ENCODE measurements at places on chromosomes 16 and 17. TPM values are rescaled to one million over a fixed set of nuclear protein-coding genes. Genes with fewer than 3 reads are reported as not detected.

Gene KRTAP4-1
- total RNA-seq = not detected

Gene TMC5
- 113 TPM for total RNA-seq

Gene PRR15L
- 259 TPM for total RNA-seq

Gene GAS2L2
- total RNA-seq = 0.15 TPM

Gene GALR2
- total RNA-seq = 0.49 TPM

- no peak for DNase-seq
Measured at GRCh38 chr17:44738214-44738906, 20.4 kb upstream of the ADAM11 start.

DNA sequence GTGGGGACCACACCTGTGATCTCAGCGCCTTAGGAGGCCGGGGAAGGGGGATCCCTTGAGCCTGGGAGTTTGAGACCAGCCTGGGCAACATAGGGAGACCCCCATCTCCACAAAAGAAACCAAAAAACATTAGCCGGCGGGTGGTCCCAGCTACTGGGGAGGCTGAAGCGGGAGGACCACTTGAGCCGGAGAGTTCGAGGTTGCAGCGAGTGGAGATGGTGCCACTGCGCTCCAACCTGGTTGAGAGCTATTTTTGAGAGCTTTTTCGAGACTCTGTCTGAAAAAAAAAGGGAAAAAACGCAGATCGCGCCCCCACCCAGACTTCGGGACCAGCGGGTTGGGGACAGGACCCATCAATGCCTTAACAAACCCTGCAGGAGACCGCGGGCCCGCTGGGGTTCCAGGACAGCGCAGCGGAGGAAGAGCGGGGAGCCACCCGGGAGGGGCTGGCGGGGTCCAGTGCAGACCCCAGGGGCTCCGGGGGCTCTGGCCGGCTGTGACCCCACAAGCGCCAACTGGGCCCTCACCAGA lies 762 bp upstream of the BAIAP3 start:
- no peak for DNase-seq

DNA sequence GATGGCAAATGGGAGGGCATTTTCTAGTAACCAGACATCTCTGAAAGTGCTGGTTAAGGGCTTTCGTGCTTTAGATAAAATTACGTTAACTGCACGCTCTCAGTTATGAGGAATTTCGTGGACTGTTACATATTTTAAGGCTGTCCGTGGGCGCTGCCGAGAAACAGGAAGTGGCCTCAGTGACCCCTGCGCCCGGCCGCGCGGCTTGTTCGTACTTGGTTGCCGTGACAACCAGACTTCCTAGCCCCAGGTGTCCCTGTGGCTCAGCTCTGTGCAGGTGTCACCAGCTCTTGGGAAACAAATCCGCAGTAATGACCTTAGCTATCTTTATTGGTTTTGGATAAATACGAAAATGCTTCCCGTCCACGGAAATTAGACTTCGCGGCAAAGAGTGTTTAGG lies 52.7 kb downstream of the LMF1 start:
- DNase-seq = peak; percentile 46

GRCh38 chr16:72409423-72409822 lies 237.5 kb upstream of the PMFBP1 start:
- no peak for DNase-seq

- no peak for DNase-seq
Measured at GRCh38 chr16:69535123-69536050, 30.4 kb upstream of the NFAT5 start.

DNA sequence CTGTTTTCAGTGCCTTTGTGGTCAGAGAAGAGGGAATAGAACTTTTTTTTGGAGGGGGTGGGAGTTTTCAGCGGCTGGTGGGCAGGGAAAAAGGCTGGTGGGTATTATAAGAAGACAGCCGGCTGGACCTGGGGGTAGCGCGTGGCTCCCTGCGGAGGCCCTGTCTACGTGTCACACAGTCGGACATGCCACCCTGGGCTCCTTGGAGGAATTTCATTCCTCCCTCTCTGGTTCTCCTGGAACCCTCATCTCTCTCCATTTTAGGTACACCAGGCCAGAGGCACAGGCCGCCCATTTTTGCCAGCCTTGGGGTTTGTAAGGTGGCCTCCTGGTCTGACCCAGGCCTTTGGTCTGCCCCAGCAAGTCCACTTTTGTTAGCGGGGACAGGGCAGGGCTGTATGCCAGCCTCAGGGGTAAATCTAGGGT lies 908 bp downstream of the FKBP10 start:
- DNase-seq = no peak

DNA sequence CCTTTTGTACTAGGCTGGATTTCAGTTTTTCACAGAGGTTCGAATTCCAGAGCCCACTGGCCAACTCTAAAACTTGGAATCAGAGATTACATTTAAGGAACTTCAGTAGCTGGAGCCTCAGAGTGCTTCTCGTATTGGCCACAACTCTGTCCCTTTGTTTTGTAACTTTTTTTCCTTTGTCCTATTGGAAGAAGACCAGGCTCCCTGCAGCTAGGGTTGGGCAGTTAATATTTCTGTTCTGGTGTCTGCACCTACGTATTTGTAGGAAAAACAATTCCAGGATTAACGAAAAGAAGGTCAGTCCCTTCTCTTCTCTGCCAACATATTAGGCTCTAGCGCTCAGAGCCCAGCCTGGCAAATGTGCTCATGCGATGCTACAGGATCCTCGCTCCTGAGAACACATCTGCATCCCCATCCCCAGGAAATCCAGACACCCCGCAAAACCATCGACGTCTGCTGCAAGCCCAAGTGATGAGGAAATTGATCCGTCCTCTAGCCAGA lies 1.9 kb downstream of the CDH11 start:
- DNase-seq = no peak

GRCh38 chr16:1048442-1049112 lies 24.0 kb upstream of the SSTR5 start:
- DNase-seq = peak; percentile 43

DNA sequence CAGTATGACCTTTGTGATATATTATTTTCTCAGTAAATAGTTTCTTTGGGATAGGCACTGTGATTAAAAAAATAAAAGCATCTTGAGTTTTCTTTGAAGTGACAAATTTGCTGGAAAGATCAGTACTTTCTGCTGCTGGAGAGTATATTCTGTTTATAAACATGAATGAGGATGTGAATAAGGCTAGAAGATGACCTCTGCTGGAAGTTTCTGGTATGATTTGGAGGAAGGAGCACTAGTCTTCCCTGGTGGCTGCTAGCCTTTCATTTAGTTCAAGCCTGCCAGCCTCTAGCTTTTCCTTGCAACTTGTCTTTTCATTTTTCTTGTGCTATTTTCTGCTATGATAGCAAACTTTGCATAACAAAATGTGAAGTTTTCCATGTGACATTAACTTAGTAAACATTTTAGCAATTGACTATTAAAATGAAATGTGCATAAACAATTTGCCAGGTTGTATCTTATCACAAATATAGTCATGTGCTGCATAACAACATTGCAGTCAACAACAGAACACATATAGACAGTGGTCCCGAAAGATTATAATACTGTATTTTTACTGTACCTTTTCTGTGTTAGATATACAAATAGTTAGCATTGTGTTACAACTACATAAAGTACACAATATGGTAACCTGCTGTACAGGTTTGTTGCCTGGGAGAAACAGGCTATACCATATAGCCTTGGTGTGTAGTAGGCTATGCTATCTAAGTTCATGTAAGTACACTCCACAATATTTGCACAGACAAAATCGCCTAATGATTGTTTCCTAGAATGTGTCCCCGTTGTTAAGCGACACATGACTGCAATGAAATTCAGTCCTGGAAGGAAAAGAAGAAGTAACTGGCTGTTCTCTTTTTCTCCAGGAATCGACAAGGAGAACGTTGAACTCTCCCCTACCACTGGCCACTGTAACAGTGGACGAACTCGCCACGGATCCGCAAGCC lies 18.1 kb upstream of the RAB11FIP4 start:
- DNase-seq = no peak

GRCh38 chr16:73190688-73191659 lies 143.0 kb upstream of the ZFHX3 start:
- DNase-seq = no peak

DNA sequence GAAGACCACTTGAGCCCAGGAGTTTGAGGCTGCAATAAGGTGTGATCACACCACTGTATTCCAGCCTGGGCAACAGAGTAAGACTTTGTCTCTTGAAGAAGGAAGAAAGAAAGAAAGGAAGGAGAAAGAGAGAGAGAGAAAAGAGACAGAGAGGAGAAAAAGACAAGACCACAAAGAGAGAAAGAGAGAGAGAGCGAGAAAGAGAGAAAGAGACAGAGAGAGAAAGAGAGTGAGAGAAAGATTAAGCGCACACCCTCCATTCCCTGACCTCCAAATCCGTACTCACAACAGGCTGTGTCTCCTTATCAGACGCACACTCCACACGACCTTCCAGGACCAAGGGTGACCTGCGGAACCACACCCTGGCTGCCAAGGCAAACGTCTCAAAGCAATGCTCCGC lies 19.6 kb downstream of the KLHDC4 start:
- DNase-seq = no peak

GRCh38 chr16:80100186-80100585 lies 440.6 kb upstream of the DYNLRB2 start:
- DNase-seq = no peak

GRCh38 chr16:23031508-23032098 lies 117.6 kb downstream of the USP31 start:
- DNase-seq = no peak

DNA sequence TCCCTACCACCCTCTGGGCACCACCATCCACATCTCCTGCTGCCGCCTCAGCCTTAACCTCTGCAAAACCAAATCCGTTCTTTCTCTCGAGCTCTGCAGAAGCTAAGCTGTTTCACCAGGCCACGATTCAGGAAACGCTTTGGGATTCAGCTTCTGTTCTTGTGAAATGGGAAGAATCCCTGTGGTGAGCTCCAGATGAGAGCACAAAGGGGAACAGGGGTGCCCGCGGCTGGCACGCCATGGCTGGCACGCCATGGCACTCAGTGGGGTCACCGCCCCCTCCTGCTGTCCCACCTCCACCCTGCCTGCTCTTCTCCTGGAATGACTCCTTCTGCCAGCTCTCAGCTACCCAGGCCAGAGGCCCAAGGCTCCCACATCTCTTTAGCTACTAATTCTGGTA lies 5.7 kb downstream of the QPRT start:
- DNase-seq = no peak

DNA sequence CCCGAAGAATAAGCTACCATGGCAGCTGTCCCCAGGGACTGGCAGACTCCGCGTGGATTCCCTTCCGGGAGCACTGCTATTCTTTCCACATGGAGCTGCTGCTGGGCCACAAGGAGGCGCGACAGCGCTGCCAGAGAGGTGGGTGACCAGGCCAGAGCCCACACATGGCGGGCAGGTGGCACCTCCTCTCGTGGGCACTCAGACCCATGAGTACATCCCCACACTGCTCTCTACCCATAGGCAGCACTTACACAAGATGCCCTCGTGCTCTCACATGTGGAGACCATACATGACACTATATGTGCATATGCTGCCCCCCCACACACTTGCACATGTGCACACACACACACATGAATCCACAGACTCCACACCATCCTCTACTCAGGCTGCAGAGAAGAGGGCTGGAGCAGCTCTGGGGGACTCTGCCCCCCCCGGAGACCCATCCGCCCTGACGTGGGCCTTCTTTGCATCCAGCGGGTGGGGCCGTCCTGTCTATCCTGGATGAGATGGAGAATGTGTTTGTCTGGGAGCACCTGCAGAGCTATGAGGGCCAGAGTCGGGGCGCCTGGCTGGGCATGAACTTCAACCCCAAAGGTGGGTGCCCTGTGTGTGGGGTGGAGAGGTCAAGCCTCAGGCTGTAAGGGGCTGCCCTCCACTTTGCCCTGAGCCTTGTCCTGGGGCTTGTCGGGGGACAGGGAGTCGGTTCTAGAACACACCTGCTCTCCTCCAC lies 62.9 kb downstream of the MRC2 start:
- no peak for DNase-seq

DNA sequence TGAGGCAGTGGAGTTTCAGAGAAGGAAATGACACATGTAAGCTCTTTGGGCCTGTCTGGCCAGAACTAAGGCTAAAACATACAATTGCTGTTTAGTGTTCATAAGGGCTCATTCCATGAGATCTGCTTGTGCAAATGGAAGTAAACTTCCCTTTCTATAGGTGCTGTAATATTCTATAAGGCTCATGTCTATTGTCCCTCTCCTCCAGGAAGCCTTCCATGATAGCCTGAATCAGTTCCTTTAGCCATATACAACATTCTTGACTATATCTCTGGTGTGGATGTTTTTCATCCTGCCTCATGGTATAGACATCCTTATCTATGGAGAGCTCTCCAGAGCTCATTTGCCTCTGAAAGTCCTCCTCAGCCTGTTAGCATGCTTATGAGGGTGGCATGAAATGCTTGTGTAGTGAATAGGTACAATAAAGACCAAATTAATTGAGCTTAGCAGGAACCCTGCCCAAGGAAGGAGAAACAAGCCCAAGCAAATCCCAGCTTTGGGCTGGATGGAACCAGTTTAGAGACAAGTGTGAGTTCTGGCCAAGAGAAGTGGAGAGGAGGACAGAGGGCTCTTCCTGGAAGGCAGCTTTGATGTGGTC lies 1.6 kb upstream of the ETV4 start:
- DNase-seq = no peak

GRCh38 chr17:35666967-35667532 lies 64.4 kb upstream of the RASL10B start:
- no peak for DNase-seq

DNA sequence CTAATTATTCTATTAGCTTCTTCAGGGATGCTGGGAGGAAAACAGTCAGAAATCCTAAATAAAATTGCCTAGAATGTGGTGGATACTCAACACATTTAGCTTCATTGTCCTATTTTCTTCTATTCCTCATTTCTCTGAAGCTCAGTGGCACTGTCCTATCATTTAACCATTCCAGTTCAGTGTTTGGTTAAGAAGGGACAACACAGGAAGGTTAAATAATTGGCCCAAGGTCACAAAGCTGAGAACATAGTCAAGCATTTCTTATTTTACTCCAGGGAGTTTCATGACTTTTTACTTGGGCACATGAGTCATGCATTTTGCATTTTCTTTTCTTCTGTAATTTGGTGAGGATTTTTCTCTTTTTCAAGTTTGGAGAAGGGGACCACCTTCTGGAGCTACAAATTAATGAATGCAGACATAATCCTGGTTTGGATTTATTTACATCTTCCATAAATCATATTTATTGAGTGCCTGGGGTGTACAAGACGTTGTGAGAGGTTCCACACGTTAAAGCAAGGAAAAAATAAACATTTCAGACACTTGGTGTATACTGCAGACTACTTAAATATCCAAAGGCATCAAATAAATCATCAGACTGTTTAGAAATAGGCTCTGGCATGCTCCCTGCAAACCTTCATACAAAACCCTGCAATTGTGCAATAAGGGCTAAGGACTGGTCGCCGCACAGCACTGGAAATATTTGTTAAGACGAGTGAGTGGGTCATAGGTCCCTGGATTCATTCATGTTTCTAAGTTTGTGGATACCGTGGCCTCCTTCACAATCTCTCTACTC lies 263.9 kb downstream of the MAF start:
- no peak for DNase-seq

DNA sequence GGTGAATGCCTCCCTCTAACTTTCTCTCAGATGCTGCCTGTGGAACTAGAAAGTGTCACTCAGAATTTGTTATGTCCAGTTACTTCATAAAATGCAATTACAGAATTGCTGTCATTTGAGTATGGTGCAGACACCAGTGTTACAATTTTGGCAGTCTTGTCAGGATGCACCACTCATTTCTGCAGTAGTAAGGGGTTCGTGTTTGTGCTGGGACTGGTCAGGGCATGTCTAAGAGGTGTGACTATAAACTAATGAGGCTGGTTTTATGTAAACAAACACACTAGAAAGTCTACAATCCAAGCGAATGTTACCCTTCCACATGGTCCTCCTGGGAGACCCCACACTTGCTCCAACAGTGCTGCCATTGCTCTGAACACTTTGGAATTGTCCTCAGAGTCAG lies 206.2 kb downstream of the ANKFN1 start:
- DNase-seq = no peak

Data from colonic mucosa (tissue), 4 donors.